ENCODE measurements at places on chromosomes 3 and 15.

DNA sequence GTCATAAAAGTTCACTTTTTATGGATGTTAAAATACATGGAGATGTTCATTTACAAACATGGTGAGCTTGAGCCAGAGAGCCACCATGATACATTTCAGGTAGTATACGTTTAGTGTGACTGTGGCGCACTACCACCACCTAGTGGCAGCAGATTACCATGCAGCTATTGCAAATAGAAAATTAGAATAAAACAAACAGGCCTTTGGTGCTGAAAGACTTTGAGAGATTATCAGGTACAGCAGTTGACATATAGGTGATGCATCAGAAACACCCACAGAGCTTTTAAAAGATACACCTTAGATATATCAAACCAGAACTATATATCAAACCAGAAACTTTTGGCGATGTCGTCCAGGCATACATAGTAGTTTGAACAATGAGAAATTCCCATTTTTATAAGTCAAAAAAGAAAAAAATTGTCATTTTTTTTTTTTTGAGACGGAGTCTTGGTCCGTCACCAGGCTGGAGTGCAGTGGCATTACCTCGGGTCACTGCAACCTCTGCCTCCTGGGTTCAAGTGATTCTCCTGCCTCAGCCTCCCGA lies 42.0 kb upstream of the ICE2 start:
- peak; percentile 66 for DNase-seq

DNA sequence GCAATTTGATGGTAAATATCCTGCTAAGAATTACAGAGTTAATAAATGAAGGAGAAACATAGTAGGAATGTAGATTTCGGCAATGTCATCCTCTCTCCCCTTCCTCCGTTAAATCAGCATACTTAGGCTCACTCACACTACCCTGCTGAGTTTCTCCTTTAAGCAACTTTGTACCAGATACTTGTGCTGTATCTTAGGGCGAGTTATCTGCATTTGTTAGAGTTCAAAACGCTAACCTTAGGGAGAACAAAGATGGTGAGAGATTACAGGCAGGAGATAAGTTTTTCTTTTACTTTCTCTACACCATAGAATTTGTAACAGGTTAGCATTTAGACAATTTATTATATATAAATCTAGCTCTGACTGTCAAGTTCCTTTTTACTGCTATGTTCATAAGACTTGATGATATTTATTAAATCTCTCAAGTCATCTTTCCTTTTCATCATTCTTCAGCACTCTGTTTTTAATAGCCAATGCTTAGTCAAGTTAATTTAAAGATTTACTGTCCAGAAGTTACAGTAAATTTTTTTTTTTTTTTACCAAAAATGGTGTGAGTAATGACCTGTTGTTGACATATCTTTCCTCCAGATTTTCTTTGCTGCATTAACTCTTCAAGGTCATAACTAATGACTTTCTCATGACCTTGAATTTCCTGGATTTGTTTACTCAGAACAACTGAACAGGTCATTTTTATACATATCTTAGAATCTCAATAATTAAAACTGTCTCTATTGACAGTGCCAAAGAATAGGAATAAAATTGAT lies 22.2 kb downstream of the SUCNR1 start:
- peak; percentile 24 for DNase-seq

DNA sequence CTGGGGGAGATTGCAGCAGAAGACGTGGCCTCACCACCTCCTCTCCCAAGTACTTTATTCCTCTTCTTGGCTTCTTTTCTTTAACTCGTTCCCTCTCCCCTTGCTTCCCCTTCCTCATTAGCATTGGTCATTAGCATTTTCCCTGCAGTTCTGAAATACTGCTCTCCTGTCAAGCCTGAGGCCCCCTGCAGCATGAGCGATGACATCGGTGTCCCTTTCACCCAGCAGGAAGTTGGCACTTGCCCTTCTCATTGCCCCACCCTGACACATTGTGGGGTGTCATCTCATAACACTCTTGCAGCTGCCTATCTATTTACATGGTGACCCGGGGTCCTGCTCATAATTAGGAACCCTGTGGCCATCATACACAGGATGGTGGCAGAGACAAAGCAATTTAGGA lies 167.1 kb downstream of the ARRDC4 start:
- DNase-seq, result no peak

- DNase-seq, result no peak
These were observed 33.4 kb upstream of the KLHL25 start for GRCh38 chr15:85828126-85828525.

DNA sequence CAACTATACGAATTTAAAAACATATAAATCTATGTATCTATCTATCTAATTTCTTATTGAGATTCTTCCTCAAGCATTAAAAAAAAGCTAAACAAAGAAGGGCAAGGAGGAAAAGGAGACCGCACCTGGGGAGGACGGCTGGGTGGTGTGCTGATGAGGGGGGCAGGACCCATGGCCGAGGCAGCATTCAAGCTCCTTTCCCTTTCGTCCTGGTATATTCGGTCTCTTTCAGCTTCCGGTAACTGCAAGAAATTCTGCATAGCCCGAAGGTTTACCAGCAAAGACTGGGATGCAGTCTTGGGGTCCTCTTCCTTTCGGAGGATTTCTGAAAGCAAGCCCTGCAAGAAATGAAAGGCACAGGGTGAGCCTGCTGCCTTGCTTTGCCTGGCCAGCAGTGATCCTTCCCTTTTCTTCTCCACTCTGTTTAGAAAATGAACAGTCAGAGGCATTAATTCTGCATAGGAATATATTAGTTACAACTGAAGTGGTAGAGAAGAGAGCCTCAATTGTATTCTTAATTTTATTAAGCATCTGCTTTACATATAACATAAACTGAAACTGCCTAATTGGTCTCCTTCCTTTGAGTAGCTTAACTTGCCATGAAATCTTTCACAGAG lies 38.8 kb downstream of the SATB1 start:
- DNase-seq, result no peak

- peak; percentile 34 for DNase-seq
These were observed 24.8 kb downstream of the TMOD2 start for GRCh38 chr15:51775967-51776816.

GRCh38 chr3:139430493-139430892 lies 41.0 kb upstream of the COPB2 start:
- DNase-seq, result no peak

DNA sequence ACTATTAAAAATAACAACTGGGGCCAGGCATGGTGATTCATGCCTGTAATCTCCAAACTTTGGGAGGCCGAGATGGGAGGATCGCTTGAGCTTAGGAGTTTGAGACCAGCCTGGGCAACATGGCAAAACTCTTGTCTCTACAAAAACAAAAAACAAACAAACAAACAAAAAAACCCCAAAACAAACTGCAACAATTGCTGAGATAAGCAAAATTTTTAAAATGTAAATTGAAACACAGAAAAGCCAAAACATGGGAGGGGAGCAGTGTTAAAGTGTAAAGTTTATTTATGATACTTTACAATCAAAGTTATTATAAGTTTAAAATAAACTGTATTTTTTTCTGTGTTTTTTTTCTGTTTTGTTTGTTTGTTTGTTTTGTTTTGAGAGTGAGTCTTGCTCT lies 207.7 kb downstream of the PCCB start:
- no peak for DNase-seq

DNA sequence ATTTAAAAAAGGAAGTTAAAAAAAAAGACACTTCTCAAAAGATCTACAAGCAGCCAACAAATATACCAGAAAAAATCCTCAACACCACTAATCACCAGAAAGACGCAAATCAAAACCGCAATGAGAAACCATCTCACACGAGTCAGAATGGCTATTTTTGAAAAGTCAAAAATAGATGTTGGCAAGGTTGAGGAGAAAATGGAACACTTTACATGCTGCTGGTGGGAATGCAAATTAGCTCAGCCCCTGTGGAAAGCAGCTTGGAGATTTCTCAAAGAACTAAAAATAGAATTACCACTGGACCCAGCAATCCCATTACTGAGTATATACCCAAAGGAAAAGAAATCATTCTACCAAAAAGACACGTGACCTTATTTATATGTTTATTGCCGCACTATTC lies 574.7 kb upstream of the ADAMTS9 start:
- DNase-seq, result no peak

DNA sequence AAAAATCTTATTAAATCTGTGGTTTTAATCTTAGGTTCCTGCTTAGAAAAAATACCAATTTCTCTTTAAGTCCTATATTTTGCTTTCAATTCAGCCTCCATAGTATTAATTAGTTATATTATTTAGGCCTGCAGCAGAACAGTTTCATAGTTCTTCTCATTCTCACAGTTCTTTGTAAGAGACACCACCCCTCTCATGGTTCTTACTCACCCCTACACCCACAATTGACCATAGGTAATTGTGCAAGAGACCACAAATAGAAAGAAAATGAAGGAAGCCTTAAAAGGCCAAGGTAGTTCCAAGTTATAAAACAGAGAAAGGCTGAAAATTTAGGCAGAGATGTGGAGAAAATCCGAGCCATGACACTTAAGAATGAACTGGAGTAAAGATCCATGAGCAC lies 415.3 kb downstream of the TIGIT start:
- no peak for DNase-seq

GRCh38 chr3:24154013-24154695 lies 209.1 kb downstream of the NR1D2 start:
- no peak for DNase-seq

DNA sequence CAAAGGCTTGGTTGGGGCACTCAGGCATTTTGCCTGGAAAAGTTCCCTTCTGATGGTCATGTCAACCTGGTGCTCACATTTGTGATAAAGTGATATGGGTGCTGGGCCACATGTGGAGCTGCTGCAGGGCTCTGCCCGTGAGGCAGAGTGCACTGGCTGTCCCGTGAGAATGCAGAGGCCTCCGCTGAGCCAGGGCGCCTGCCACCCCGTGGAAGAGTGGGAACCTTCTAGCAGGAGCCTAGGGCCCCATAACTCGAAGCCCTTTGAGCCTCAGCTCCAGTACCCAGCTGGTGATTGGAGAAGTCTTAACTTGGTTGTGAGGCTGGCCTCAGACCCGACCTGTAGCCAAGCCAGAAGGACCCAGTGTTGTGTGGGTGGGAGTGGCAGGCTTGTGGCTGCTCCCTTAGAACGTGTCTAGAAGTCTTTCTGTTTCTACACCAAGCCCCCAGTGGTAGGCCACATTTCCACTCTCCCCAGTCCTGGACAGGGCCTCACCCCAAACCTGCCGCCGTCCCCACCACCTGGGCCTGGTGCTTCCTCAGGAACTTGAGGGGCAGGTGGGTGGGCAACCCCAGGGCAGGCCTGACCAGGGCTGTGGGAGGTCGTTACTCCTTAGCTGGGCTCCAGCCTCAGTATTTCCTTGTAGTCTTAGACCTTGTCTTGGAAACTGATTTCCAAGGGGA lies 19.7 kb downstream of the SEC61A1 start:
- DNase-seq, result no peak

- peak; percentile 58 for DNase-seq
These were observed 212.6 kb upstream of the PLSCR5 start for GRCh38 chr3:146817704-146818103.

GRCh38 chr3:143302638-143303171 lies 183.1 kb downstream of the CHST2 start:
- peak; percentile 83 for DNase-seq
